T-helper 1 cell (primary cell): ENCODE measurements at places on chromosomes 2 and 18.

DNA sequence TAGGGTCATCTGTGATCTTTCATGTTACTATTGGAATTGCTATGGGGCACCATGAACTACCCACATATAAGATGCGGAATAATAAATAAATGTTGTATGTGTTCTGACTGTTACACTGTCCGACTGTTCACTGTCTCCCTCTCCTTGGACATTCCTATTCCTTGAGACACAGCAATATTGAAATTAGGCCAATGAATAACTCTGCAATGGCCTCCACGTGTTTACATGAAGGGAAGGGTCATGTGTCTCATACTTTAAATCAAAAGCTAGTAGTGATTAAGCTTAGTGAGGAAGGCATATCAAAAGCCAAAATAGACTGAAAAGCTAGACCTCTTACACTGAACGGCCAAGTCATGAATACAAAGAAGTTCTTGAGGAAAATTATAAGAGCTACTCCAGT lies 751.3 kb downstream of the SOCS6 start:
- no peak for DNase-seq

- no peak for DNase-seq
Observed at GRCh38 chr2:219261024-219261855, 7.5 kb upstream of the TUBA4A start.

- no peak for DNase-seq
Observed at GRCh38 chr2:129314120-129314519, 665.3 kb upstream of the RAB6C start.

GRCh38 chr2:204581946-204582345 lies 36.7 kb downstream of the PARD3B start:
- no peak for DNase-seq

DNA sequence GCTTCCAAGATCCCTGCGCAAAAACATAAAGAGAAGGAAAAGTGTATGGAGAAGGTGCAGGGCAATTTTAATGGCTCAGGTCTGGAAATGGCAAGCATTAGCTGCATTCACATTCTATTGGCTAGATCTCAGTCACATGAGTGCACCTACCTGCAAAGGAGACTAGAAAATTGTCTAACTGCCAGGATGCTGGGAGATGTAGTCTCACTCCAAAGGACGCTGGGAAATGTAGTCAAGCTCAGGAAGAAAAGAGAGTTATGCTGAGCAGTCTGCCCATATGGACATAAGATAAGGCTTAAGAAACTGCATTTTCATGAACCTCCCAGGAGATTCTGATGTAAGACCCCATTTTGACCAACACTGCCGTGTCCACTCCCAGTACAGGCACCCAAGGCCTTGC lies 9.5 kb upstream of the KLHL29 start:
- DNase-seq = no peak

DNA sequence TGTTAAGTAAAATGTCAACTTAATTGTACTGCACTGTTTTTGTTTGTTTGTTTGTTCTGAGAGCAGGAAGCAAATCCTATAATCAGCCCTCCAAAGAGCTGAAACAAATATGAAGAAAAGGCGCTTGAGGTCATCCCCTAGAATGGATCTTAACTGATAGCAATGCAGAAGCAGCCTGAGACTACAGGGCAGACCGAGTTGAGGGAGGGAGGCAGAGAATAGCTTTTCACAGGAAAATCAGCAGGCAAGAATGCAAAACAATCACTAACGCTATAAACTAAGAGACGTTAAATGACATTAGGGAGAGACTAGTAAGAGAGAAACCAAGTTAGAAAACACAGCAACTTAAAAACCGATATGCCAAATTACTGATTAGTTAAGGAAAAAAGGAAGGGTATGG lies 37.2 kb downstream of the GALNT1 start:
- DNase-seq = no peak

- DNase-seq = no peak
Observed at GRCh38 chr2:208496129-208496528, 89.5 kb downstream of the PTH2R start.

DNA sequence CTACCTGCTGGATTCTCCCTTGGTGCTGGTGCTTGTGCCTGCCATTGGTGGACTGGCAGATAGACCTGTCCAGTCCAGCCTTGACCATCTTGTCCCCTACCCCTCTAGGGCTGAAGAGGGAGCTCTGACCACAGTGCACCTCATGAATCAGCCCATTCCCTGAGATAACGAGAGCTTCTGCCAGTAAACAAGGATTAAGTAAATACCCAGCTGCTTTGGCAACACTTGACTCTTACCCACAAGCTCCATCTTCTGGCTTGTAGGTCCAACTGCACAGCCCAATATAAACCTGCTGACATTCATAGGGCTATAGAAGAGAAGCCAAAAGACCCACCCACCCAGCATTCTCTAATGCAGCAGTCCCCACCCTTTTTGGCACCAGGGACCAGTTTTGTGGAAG lies 186.4 kb downstream of the PIK3C3 start:
- DNase-seq = no peak

DNA sequence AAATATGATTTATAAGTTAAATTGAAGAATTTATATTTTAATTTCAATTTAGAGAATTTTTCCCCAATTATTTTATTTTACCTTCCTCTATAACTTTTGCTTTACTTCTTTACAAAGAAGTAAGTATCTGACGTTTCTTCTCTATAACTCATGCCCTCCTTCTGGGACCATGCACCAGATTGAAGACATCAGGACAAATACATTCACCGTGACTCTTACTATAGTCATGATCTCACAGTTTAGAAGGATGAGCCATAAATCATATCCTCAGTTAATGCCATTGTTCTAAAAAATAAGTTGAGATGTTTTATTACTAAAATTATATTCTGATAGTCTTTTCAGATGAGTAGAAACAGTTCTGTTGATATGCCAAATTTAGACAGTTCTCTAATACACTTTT lies 279.3 kb downstream of the TMX3 start:
- DNase-seq = no peak

DNA sequence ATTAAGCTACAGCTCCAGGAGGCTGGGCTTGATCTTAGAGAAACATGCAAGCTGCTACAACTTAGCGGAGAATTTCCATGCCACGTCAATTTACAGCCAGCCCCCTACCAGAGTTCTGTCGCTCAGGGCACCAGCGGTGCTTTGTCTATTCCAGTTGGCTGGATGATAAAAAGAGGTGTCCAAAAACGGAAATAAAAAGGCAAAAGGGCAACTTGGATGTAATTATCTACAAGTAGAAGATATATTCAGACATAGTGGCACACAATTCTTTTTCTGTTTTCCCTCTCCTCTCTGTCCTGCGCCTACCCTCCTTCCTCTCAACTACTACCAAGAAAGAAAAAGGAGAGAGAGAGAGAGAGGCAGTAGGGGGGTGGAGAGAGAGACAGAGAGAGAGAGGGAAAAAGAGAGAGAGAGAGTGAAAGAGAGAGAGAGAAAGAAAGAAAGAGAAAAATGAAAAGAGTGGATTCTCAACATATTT lies 363 bp upstream of the RFTN2 start:
- no peak for DNase-seq

GRCh38 chr2:232286001-232286868 lies 92.3 kb upstream of the ALPP start:
- DNase-seq = no peak

GRCh38 chr2:64454386-64455332 lies 697 bp downstream of the LGALSL start:
- peak; percentile 35 for DNase-seq

DNA sequence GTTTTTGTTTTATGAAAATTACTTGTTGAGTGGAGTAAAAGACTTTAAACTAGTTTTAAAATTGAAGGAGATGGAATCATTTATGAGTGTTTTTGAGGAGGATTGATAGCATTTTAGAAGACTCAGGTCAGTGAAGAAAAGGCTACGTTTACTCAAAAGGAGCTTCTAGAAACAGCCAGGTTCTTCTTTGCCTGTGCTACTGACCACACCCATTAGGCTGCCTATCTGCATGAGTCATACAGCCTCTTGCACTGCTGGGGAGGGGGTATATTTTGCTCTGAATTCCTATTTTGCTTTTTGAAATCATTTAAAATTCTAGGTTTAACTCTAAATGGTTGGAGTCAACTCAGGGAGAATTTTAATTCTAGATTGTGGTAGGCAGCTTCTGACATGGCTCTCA lies 22.3 kb downstream of the EFEMP1 start:
- DNase-seq = no peak

- DNase-seq = no peak
Observed at GRCh38 chr18:35733408-35733807, 151.9 kb downstream of the GALNT1 start.

- no peak for DNase-seq
Observed at GRCh38 chr2:130820279-130820861, 16.3 kb upstream of the ARHGEF4 start.

DNA sequence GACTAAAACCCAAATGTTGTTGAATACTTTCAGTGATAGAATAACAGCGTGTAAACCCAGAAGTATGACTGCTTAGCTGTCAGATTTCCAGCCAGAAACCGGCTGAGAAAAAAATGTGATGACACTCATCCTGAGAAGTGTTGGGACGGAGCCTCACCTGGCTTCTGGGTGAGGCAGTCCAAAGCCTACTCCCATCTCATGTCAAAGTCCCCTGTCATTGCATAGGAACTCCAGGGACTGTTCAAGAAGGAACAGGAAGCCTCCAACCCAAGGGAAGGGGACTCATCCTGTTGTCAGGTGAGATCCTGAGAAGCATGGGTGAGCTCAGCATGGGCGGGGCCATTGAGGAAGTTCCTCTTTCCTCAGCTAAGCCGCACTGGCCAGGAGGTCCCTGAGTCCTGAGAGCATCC lies 11.3 kb upstream of the CHRNA1 start:
- no peak for DNase-seq

GRCh38 chr2:53708988-53709387 lies 58.6 kb upstream of the CHAC2 start:
- no peak for DNase-seq

GRCh38 chr18:76922107-76922506 lies 99.8 kb downstream of the ZNF236 start:
- DNase-seq = peak; percentile 71

DNA sequence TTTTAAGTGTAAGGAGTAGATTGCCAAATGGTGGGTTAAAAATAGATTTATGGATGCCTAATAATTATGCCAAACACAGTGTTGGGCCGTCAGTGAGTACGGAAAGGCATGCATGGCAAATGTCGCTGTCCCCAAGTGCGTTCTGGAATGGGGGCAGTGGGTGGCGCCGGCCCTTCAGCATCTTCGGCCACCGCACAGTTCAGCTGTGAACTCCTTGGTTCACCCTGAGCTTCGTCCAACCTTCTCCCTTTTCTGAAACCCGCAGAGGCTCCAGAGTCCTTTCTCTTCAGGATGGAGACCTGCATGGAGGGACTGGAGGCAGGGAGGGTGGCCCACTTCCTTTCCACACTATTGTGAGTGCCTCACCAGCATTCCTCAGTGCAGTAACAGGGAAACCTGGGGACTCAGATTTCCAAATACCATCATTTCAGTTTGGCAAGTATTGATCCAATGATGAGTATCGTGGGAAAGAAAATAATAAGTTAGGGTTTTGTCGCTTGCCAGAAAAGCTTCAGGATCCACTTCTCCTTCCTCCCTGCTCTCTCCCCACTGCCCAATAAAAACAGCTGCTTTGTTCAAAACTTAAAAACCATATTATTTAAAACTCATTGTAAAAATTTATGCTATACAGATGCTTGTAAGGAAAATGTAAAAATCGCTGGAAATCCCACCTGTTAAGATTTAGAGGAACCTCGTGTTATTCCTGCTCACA lies 74.6 kb upstream of the TXNDC2 start:
- DNase-seq = no peak

DNA sequence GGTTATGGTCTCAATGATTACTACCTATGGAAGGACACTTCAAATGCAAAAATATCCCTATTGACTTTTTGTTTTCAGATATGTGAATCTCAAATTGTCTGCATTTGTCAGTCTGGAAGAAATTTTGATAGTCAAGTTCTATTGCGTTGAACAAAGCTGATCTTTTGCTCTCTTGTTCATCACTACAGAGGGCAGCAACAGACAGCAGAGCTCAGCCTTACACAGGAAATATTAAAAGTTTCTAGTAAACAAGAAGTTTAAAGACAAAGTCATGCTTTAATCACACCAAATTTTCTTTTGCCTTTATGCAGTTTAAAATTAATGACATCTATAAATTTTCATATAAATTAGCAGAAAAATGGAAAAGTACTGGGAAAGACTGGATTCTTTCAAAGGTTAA lies 617.5 kb downstream of the NR4A2 start:
- no peak for DNase-seq

DNA sequence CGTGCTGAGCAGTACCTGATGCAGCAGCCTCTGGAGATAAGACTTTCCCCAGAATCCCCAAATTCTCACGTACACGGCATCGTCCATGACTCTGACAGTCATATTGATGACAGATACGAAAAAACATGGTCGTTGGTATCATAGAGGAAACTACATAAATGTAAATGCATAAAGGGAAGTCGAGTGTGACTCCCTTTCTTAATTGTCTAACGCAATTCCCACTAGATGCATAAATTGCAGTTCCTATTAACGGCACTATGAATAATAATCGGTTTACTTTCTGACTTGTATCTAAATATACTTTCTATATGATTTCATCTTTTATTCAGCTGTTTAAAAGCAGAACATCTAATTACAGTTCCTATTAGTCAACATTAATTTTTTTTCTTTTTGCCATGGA lies 322.6 kb upstream of the REV1 start:
- DNase-seq = no peak

GRCh38 chr2:58239243-58239925 lies 1.7 kb downstream of the FANCL start:
- no peak for DNase-seq

- DNase-seq = no peak
Observed at GRCh38 chr18:48929212-48929612, 21.6 kb downstream of the SMAD7 start.

DNA sequence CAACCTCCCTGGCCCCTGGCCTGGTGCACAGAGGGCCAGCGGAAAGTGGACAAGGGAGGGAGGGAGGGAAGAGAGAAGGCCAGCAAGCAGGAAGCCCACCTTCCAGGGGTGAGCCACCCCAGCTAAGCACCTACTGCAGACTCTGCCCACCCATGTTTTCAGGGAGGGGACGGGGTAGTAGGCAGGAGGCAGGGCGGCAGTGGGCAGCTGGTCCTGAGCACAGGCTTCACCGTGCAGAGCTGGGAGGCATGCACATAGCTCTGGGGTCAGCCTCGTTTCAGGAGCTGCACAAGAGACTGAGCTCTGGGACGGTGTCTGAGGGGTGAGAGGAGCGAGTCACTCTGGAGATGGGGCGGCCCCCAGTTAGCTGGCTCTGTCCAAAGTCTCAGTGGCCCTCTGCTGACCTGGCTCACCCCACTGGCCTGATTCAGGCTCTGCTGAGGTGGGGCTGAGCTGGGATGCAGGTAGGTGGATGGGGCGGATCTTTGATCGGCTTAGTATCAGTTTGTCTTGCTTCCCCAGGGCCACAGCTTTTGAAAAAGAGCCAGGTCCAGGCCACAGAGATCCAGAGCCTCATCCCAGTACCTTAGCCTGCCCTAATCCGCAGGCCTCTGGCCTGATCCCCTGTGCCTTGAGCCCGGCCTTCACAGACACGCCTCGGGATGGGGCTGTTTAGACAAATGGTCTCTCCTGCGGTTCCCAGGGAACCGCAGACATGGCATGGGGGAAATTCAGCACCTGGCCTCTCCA lies 3.7 kb downstream of the NMUR1 start:
- DNase-seq = no peak

DNA sequence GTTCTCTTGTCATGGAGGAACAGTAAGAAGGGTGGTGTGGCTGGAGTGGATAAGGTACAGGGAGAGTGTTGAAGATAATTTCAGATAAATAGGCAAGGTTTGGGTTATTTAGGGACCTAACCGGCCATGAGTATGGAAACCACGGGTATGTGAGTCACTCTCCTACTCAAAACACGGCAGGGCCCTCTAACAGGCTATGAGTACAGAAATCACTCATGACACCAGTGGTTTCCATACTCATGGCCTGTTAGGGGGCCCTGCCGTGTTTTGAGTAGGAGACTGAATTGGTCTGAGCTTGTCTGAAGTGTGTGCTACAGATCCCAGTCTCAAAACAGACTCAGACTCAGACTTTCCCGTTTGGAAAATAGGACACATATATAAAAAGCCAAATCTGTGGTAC lies 428.4 kb upstream of the HNMT start:
- DNase-seq = no peak
